ENCODE measurements at places on chromosomes 3 and 15.

DNA sequence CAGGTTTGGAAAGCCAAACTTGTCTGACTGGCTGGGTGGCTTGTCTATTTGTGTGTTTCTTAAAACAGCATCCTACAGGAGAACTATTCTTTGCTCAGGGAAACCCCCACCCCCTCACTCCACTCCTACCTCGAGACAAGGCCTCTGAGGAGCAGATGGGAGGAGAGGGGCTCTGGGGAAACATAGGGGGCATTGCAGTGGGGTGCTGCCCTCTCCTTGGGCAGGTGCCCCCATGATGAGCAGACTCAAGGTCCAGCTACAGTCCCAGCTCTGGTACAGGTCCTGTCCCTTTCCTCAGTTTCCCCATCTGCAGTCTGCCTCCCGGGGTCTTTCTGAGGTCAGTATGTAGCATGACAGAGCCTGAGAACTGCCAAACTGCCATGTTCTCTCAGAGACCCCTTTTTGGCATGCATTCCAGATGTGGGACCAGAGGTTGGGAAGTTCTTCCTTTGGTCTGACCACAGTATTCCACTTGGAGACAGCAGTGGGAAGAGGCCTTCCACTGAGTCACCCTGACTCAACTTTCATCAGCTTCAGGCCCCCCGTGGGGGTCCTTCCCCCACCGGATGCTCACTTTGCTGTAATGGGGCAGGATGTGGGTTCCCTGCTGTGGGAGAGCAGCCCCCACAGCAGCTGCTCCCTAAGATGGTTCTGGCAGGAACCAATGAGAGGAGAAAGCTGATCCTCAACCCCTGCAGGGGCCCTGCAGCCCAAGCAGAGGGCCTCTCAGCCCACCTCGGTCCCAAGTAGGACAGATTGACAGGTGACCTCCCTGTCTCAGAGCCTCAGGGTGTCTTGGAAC is 32.3 kb upstream of the CYP11A1 start:
- DNase-seq, result no peak

- no peak for DNase-seq
Measured at GRCh38 chr3:184460276-184460675, 80.4 kb downstream of the CHRD start.

- DNase-seq, result no peak
Measured at GRCh38 chr15:54582863-54583643, 604.8 kb downstream of the UNC13C start.

DNA sequence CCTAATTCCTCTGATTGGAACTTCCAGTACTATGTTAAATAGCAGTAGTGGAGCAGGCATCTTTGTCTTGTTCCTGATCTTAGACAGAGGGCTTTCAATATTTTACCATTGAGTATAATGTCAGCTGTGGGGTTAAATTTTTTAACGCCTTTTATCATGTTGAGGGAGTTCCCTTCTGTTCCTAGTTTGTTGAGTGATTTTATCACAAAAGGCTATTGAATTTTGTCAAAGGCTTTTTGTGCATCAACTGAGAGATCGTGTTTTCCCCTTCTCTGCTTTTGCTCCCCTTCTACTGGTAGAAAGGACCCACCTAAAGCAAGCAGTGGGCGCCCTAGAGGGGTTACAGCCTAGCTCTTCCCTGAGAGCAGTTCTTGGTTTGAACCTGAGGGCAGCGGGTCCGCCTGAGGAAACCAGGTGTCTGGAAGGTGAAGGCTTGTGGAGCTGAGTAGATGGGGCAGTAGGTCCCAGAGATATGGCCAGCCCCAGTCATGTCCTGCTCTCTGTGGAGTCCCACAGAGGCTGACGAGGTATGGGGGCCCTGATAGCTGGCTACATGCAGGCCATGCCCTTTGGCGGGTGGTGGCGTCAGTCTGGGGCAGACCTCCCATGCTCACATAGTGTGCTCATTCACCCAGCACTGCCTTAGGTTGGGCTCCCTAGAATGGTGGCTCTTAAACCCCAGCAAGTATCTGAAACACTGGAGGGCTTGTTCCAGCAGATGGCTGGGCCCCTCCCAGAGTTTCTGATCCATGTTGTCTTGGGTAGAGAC is 11.3 kb downstream of the HDAC11 start:
- no peak for DNase-seq

DNA sequence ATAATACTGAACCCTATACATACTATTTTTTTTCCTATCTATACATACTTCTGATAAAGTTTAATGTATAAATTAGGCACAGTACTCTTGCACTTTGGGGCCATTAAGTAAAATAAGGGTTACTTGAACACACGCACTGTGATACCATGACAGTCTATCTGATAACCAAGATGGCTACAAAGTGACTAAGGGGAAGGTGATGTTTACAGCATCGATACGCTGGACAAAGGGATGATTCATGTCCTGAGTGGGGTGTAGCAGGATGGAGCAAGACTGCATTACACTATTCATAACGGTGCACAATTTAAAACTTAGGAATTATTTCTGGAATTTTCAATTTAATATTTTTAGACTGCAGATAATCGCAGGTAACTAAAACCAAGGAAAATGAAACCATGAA is 30.0 kb upstream of the SLC2A2 start:
- DNase-seq, result no peak

DNA sequence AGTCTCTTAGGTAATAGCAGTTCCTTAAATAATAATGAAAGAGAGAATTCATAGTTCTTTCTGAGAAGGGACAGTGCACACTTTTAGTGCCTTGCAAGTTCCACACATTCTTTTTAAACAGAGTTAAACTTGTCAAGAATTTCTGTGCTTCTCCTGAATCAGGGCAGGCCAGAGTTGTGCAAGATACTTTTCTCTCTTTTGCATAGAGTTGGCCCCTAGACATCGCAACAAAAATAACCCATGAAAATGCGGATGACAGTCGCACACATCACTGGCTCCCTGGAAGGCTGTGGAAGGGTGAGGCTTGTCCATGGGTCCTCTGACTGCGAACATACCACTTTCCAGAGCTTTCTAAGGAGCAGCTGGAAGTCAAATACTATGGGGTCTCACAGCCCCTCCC is 40.1 kb downstream of the FBLN2 start:
- DNase-seq, result no peak

GRCh38 chr3:8606701-8607231 is 37.8 kb downstream of the SSUH2 start:
- DNase-seq, result no peak

GRCh38 chr3:17747174-17747889 is 4.9 kb upstream of the TBC1D5 start:
- DNase-seq, result no peak

GRCh38 chr3:18946524-18946923 is 201.8 kb upstream of the KCNH8 start:
- no peak for DNase-seq

DNA sequence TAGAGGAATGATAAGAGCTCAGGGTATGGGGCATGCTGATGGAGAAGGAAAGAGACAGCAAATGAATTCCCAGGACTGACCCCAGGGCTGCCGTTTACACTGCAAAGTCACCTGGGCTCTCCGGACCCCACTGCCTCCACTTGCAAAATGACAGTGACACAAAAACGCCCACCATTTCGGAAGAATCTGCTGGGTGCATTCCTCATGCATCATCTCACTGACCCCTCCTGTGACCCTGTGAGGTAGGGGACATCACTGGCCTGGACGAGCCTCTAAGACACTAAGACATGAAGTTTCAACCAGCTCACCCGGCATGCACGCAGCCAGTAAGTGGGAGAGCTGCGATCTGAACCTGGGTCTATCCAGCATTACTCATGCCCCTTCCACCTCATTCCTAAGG is 60.3 kb downstream of the PCSK6 start:
- DNase-seq, result no peak

- no peak for DNase-seq
Measured at GRCh38 chr3:139978966-139979365, 44.0 kb downstream of the CLSTN2 start.

DNA sequence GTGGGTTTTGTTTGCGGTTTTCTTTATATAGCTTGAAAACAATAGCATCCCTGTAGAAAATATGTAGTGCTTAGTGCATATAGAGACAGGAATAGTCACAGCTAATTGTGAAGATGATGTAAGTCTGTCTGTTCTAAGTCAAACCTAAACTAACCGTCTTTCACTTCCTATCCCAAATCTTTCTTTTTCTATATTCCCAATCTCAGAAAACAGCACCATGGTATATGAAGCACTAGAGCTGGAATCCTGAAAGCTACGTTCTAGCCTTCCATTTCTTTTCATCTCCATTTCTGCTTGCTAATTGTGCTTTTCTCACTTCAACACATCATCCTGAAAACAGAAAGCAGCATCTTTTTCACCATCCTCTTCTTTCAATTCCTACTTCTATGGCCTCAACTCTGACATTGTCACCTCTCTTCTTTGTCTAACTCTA is 1235.5 kb downstream of the ROBO2 start:
- DNase-seq, result no peak

DNA sequence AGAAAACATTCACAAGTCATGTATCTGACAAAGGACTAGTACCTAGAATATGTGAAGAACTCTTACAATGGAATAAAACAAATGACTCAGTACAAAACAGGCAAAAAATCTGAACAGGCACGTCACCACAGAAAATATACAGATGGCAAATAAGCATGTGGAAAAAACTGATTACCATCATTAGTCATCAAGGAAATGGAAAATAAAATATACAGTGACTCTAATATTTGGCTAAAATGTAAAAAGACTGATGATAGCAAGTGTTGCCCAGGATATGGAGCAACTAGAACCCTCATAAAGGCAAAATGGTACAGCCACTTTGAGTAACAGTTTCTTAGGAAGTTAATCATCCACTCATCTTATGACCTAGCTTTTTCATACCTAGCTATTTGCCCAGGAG is 95.8 kb upstream of the ABHD17C start:
- no peak for DNase-seq

- no peak for DNase-seq
Measured at GRCh38 chr3:105967117-105967516, 98.3 kb upstream of the CBLB start.

DNA sequence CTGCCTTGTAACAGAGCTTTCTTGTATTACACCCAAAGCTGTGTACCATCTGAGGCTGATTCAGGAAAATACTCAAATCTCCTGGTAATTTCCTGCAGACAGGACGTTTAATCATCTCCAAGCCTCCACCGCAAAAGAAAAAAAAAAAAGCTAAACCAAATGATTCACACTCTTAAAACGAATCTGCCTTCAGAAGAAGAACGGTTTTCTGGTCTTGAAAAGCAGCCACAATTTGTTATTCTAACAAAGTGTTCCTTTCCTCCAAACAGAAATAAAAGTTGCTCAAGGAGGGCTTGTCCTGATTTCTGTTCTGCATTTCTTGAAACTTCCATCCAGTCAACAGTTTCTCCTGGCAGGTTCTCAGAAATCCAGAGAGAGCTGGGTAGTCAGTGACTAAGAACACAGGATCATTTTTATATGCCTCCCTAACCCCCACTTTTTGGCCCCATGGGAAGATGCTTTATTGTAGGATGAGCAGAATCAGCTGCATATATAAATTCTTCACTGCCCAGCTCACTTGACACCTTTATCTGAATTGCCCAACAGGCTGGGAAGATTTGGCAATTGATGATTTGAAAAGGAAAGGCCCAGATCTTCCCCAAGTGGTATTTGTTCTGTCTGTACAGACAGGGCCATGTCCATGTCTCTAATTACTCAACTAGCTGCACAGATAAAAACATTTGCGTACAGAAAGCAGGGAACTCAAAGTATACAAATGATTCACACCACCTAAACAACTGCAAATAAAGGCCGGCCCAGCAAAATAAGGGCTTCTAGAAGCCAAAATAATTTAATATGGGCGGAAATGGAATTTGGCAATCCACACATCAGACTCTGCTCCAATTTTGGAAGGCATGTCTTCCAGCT is 41.0 kb upstream of the PRICKLE2 start:
- DNase-seq, result no peak

GRCh38 chr15:80695099-80695910 is at the start of gene ABHD17C:
ABHD17C (plus strand) TSS chr15:80695310; CDS start chr15:80695430, 120 bp downstream.
- DNase-seq, result no peak

- DNase-seq, result no peak
Measured at GRCh38 chr3:99958222-99958912, 140.7 kb downstream of the CMSS1 start.

GRCh38 chr3:124513610-124513997 is 216.6 kb upstream of the UMPS start:
- no peak for DNase-seq
